ENCODE measurements at places on chromosomes 12 and 14.
A peak's percentile ranks its signal among the peaks of the same experiment; 100 is the strongest.

GRCh38 chr12:94770791-94771190, 120.4 kb upstream of the TMCC3 start:
- no peak for ATAC-seq

- no peak for ATAC-seq
Measured at GRCh38 chr14:100610511-100611217, 23.4 kb upstream of the BEGAIN start.

GRCh38 chr14:100156776-100157175, 2.7 kb downstream of the DEGS2 start:
- ATAC-seq = no peak

GRCh38 chr14:104292084-104292970, 153.9 kb downstream of the KIF26A start:
- no peak for ATAC-seq

DNA sequence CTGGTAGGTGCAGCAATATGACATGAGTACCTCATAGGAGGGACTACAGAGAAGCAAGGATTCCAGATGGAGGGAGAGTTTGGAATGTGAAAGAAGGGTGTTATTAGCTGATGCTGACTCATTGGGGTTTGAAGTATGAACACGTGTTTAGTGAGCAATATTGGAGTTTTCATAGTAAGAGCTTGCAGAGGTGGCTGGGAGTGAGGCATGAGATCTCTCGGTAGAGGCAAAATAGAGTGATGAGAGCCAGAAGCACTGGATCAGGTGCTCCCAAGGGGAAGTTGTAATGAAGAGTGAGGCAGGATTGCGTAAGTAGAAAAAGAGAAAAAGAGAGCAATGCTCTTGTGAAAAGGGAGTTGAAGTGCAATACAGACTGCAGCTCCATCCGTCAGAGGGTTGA, 42.1 kb downstream of the MGST1 start:
- ATAC-seq = no peak

DNA sequence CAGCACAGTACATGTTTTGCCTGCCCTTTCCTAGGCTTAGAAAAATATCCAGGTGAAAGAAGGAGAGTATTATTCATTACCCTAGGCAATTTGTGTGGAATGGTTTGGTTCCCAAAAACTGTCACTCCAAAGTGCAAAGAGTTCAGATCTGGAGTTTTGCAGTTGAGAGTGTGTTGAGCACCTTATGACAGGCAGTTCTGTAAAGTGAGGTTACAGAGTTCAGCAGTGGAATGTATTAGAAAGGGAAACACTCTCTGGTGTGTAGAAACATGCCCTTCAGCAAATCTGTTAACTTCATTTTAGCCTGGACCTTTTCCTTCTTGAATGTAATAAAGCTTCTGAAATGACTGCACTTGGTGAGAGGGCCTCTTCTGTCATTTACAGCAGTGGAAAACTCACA, 154.0 kb upstream of the SSTR1 start:
- no peak for ATAC-seq

DNA sequence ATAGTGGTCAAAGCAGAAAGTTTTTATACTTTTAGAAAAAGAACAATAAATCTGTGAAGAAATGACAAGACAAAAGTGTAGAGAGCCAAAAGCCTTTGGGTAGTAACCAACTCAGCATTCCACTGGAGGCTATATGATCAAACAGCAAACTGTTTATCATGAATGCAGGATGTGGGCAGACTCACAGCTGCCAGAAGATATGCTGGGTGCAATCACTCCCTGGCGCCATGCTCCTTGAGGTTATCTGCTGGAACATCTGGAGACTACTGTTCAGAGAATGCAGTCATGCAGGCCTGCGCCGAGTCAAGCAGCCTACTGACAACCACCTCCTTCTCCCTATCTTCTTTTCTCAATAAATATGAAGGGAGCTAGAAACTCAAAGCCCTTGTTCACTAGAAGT, 49.0 kb upstream of the SLC8A3 start:
- no peak for ATAC-seq

DNA sequence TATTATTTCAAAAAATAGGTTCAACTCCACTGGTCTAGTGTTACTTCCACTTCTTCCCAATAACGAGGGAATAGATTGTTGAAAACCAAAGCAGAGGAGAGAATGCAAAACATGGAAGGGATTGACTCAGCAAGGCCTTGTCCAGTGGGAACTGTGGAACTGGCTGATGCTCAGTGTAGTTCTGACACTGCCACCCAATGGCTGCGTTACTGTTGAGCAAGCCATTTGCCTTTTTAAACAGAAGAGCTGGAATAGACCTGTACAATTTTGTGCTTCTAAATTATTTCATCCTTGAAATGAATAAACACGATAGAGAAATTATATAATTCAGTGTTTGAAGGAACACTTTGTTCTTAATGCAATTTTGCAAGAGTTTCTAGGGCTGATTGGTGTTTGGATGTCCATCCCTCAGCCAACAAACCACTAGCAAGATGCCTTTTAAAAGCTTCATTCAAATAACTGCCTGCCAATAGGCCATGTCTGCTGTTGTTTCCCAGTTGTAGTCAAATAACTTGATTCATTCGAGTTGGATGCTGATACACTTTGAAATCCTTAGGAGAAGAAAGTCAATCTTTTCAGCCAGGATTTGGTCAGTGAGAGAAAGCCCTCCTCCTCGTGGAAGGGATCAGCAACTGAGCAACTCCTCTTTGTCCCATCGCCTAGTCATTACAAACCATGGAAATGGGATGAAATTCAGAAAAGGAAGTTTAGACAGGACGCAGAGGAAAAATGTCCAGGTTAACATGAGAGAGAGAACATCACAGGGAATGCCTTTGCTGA, 7.3 kb upstream of the MGP start:
- peak; percentile 93 for ATAC-seq

DNA sequence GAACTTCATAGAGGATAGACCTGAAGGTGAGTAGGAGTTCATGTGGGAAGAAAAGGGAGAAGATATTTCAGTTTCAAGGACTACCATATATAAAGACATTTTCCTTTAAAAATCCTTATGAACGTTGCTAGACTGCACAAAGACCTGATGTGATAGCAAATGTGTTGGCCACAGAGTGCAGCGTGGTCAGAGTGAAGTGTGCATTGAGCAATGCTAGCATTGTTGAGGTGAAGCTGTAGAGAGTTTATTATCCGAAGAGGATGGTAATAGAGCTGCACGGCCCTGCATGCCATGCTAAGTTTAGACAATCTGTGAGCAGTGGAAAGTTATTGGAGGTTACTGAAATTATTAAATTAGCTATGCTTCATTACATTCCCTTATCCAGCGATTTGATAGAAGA, 413.0 kb downstream of the CCDC91 start:
- ATAC-seq = no peak

GRCh38 chr12:41142376-41142775, 45.7 kb upstream of the PDZRN4 start:
- ATAC-seq = no peak

- no peak for ATAC-seq
Measured at GRCh38 chr12:92574911-92575570, 127.7 kb upstream of the PLEKHG7 start.

DNA sequence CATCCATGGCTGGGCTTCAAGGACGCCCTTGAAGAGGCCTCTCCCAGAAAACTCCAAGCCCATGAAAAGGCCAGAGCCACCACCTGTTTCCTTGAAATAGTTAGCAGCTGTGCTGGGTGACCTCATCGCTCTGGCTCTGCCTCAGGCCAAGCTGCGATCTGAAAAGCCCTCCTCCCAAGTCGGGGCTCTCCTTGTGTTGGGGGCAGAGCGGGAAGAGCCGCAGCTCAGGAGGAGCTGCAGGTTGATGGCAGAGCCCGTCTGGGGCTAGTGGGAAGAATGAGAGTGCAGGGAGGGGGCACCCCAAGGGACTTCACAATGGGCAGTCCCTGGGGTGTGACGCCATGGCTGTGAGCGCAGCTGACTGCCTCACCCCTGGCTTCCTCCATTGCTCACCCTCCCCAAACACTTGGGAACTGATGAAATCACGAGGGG, 50.0 kb upstream of the STON2 start:
- ATAC-seq = peak; percentile 70

DNA sequence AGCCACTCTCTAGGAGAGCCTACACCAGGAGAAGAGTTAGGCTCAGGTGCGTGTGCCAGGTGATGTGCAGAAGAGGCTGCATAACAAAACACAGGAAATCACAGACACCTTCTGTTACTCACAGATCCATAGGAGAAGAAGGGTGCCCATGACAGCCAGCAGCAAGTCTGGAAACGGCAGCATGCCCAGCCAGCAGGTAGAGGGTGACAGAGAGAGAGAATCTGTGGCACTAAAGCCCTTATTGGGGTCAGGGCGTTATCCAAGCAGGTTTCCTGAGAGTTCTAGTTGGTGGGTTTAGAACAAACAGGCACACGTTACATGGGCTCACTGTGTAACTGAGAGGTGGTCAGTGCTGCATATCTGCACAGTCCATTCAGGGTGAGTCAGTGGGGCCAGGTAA, 14.9 kb upstream of the SLC8A3 start:
- ATAC-seq = no peak

- no peak for ATAC-seq
Measured at GRCh38 chr12:132641811-132642650, 23.5 kb downstream of the P2RX2 start.

DNA sequence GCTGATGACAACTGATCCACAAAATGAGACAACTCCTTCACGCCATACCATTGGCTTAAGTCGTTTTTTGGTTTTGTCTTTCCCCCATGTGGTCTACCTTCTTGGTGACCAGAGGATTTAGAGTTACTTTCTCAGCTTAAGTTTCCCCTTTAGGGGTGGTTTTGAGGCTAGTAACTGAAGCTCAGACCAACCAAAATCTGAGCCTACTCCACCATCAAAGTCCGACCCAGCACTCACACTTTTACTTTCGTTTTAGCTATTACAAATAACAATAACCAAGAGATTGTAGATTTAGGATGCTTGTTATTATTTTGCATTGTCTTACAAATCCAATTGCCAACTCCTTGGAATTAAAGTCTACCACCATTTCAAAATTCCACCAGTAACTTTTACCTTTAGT, 130.6 kb upstream of the MDM1 start:
- ATAC-seq = no peak

DNA sequence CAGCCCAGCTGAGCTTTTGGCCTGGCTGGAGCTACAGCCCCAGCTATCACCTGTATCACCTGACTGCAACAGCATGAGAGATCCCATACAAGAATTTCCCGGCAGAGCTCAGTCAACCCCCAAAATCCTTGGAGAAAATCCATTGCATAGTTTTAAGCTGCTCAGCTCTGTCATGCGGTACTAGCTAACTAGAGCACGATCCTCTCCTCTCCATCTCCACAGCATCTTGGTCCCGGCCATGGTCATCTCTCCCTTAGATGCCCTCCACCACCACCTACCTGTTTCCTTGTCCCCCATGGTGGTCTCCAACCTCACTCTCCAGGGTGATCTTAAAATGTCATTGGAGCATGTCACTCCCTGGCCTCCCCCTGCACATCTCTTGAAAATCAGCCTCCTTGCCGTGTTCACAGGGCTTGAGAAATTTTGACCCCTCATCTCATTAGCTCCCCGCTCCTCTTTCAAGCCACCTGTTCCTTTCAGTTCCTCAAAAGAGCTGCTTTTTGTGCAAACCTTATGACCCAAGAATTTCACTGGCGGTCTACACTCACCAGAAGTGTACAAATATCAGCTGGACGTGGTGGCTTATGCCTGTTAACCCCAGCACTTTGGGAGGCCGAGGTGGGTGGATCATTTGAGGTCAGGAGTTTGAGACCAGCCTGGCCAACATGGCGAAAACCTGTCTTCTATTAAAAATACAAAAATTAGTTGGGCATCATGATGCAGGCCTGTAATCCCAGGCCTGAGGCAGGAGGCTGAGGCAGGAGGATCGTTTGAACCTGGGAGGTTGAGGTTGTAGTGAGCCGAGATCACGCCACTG, 8.1 kb upstream of the CLMN start:
- ATAC-seq = peak; percentile 17

- ATAC-seq = no peak
Measured at GRCh38 chr12:114938487-114939210, 254.7 kb upstream of the TBX3 start.

DNA sequence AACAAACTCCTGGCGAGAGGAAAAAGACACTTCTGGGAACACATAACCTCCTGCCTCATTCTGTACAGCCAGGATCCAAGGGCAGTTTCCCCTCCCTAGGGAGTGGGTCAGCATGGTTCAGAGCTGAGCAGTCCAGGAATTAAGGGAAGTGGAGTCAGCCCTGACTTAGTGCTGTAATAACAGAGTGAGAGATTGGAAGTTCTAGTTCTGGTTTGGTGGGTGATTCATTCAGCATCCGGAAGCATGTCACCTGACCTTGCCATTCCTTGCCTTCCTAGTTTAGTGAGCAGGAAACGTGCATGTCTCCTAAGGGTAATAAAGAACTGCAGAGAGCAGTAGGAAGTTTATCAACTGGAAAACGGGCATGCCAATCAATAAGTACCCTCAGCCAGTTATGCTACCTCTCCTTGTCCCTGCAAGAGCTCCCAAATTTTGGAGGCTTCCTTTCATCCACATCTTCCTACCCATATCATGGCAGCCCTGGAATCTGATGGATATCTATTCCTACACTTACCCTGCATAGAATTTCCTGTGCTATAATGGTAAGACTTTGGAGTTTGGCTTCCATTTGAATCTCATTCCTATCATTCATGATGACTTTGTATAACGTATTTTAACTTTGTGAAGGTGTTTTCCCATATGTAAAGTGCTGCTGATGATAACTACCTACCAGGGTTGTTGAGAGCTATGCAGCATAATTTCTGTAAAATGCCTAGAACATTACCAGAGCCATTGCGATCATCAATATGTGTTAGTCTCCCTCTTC, 28.5 kb upstream of the MAGOHB start:
- ATAC-seq = peak; percentile 71

DNA sequence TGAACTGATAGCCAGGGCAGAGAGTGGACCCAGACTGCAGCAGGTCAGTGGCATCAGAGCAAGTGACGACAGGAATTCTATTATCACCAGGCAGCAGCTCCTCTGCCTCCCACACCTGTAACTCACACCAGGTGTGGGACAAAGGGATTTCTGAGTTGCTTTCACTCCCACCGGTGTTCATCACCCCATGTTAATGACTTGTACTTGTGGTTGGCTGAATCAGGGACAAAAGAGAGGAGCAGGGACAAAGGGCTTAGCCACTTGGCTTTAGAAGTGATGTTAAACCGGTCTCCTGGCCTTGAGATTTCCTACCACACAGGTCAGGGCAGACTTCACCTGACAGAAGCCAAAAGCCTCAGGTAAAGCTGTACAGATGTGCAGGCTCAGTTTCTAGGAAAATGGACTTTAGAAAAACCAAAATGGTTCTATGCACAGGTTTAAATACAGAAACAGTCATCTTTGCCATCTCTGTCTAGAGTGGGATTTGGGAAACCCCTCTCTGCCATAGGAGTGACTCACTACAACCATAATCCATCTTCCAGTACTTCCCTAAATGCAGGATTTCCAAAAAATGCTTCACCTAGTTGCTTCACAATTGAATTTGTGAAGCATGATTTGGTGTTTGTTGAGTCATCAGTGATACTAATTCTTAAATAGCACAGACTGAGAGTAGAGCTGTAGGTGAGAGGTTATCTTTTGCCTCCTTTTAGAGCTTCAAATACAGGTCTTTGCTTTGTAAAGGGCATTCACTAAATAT, 158.5 kb downstream of the PRKCH start:
- ATAC-seq = no peak

DNA sequence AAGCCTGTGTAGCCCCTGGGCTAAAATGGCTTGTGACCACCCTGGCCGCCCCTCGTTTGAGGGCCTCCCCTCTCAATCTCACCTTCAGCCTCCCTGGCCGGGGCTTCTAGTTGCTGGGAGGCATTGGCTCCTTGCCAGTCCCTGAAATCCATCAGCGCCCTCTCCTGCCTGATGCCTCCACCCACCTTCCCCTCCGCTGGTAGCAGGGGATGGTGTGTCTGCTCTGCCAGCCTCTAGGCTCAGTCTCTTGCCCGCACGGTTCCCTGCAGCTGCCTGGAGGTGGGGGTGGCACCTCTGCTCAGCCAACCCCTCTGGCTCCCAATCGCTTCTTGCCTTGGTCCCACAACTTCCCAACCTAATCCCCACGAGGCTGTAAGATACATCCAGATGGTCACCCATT, 167.9 kb downstream of the PHETA1 start:
- no peak for ATAC-seq

All from gastroesophageal sphincter (tissue), 4 donors.